ENCODE measurements at places on chromosomes 16 and 17.

GRCh38 chr16:46568472-46569230 lies 52.5 kb downstream of the SHCBP1 start:
- no peak for DNase-seq

GRCh38 chr17:34579017-34579946 lies at the start of gene TMEM132E:
Gene TMEM132E, plus strand, starts transcription at chr17:34579582. Its CDS starts 1,495 bp downstream, at chr17:34581077.
- DNase-seq, result no peak

DNA sequence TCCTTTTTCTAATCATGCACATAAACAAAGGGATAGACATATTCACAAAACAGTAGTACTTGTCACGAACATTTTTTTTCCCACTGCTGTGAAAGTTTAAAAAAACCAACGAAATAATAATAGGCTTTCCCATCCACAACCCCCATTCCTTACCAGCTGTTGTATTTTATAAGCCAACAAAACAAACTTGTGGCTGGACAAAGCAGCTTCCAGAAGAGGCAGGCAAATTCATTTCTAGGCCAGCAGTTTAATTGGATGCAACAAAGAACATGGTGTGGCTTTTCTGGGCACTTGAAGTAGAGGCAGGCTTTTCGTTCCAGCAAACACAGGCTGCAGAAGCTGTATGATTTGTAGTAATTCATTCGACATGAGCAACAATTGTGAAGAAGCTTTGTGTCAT lies 56.0 kb upstream of the FAM20A start:
- no peak for DNase-seq

DNA sequence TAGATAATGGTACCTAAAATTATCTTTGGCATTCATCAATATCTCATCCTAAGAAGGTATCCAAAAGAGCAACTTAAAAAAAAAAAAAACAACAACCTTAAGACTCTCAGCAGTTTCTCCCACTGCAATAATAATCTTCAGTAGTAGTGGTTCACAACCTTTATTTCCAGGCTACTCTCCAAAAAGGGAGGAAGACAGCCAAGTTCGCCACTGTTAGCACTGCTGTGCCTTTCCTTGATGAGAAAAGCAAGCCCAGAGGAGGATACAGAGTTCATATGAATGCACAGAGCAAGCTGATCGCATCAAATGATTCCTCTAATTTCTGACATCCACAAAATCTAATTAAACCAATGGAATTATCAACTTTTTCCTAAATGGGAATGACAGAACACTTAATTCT lies 199.4 kb downstream of the AATF start:
- no peak for DNase-seq

- DNase-seq, result no peak
These were observed 73.7 kb downstream of the C16orf95 start for GRCh38 chr16:87243478-87243877.

- DNase-seq, result no peak
These were observed 5.6 kb upstream of the THUMPD1 start for GRCh38 chr16:20747030-20747816.

Data from stimulated activated CD4-positive, alpha-beta T cell treated with anti-CD3 and anti-CD28 coated beads, TNF-alpha, amount 100 ng/mL, for 1 hour (primary cell).